WERI-Rb-1 (cell line): ENCODE measurements at places on chromosomes 12 and 14.
A peak's percentile ranks its signal among the peaks of the same experiment; 100 is the strongest.

DNA sequence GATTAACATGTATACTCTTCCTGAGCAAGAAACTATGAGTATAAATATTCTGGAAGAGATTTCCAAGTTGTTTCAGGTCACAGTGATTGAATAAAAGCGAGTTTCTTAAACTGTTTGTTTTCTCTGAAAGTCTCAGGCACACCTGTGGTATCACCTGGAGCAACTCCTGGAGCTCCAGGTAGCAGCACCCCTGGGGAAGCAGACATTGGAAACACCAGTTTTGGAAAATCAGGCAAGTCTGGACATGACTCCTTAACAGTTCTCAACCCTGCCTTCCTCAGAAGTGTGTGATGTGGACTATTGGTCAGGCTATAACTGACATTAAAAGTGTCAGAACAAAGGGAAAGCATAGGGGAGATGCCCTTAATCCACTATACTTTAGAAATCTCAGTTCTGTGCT lies 217.6 kb upstream of the CNTN1 start:
- DNase-seq: no peak

- DNase-seq: no peak
Observed at GRCh38 chr14:89424241-89424640, 7.2 kb upstream of the FOXN3 start.

DNA sequence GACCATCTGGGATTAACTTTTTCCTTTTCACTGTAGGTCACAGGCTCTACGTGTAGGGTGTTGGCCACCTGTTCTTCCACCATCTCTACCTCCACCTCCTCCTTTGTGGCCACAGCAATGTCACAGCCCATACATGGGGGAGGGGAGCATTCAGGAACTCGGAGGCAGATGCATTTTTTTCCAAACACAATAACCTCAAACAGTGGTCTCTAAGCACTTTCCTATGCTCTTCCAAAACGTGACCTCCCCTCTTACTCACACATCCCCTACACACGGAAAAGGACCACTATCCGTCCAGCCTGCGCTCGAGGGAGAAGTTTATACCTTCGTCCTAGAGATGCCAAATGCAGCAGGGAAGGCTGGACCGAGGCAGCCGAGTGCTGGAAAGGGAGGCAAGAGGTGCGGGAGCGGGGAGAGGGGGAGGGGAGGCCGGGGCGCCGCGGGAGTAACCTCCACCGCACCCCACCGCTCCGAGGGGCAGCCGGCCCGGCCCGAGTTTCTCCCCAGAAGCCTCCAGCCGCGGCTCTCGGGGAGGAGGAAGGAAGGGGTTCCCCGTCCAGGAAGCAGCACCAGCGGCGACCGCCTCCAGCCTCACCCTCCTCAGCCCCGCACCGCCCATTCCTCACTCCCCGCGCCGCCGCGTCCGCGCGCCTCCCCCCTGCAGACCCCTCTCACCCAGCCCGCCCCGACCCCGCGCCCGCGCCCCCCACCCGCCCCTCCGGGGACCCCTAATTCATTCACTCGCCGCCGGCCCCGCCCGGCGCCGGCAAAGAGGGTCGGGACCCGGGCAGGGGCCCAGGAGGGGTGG lies 594 bp downstream of the KRAS start:
- peak; percentile 72 for DNase-seq

DNA sequence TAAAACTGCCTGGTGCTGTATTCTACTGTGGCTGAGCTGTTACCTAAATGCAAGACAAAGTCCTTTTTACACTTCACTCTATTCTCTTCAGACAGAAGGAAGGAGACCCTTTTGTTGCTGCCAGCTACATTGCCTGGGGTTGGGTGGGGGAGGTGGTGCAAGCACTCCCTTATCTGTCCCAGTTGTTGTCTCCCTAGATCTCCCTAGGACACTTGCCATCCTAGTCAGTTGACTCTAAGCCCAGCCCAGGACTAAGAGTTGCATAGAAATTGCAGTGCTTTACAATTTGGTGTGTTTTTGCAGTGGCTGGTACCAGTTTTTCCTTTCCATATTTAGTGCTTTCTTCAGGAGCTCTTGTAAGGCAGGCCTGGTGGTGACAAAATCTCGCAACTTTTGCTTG lies 35.1 kb downstream of the SCYL2 start:
- DNase-seq: no peak

- DNase-seq: no peak
Observed at GRCh38 chr14:67680941-67681340, 6.5 kb upstream of the VTI1B start.

- peak; percentile 96 for DNase-seq
Observed at GRCh38 chr12:6370994-6371754, 4.2 kb downstream of the SCNN1A start.
